ENCODE measurements at places on chromosomes 1 and 21.

- no peaks in the 10 kb centered on the region for H3K27me3 ChIP-seq
- H3K4me3 ChIP-seq, result no peak overlapping the region
- no peak for DNase-seq
- H3K4me1 ChIP-seq, result no peaks in the 10 kb centered on the region
- no peaks in the 10 kb centered on the region for H3K36me3 ChIP-seq
Measured at GRCh38 chr1:15900662-15901279, 53.3 kb downstream of the SPEN start.

GRCh38 chr1:16212251-16212961, at the start of gene ARHGEF19:
Gene ARHGEF19, minus strand, starts transcription at chr1:16212652. Its CDS starts 3,598 bp downstream, at chr1:16209054.
- no peak within 1 kb of the TSS for H3K4me3 ChIP-seq
- H3K27me3 ChIP-seq, result no peaks in the 10 kb centered on the region
- H3K4me1 ChIP-seq, result peaks cover 18% of the 10 kb centered on the region

DNA sequence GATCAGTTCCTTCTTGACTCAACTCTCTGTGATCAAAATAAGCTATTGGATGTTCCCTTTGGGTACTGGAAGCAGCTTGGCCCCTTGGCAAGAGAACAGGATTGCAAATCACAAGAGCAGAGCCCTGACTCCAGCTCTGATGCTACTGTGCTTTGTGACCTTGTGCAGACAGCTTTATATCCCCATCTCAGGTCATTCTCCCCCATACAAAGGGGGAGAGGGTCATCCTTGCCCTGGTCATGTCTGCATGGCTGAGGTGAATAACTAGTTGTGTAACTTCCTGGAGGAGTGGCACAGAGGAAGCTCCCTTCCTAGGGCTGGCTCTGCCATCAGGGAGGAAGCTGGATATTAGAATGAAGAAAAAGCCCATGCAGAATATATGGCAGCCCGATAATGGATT, 142.9 kb downstream of the DHRS3 start:
- H3K4me1 ChIP-seq, result peaks cover 100% of the 10 kb centered on the region
- H3K27ac ChIP-seq, result peak overlapping the region; percentile 10

GRCh38 chr1:32899586-32900296, 1.4 kb downstream of the TMEM54 start:
- peaks cover 7% of the 10 kb centered on the region for H3K4me1 ChIP-seq
- H3K36me3 ChIP-seq, result no peaks in the 10 kb centered on the region
- H3K27me3 ChIP-seq, result peaks cover 34% of the 10 kb centered on the region
- H3K4me3 ChIP-seq, result no peak overlapping the region
- no peak for DNase-seq

DNA sequence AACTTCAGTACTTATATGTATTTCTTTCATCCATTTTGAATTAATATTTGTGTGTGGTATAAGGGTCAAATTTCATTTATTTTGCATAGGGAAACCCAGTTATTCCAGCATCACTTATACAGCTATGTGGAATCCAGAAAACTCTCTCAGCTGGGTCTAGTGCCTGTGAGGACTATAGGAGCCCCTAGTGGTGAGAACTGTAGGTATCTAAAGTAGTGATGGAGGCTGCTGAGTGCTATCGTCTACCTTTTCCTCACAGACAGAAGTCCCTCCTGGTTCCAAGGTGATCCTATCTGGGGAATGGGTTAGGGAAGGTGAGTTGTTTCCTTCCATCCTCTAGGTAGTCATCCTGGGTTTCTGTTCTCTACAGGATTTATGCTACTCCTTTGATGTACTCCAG, 352.0 kb upstream of the C1orf87 start:
- DNase-seq, result no peak
- no peaks in the 10 kb centered on the region for H3K4me1 ChIP-seq
- no peaks in the 10 kb centered on the region for H3K36me3 ChIP-seq
- H3K4me3 ChIP-seq, result no peak overlapping the region

DNA sequence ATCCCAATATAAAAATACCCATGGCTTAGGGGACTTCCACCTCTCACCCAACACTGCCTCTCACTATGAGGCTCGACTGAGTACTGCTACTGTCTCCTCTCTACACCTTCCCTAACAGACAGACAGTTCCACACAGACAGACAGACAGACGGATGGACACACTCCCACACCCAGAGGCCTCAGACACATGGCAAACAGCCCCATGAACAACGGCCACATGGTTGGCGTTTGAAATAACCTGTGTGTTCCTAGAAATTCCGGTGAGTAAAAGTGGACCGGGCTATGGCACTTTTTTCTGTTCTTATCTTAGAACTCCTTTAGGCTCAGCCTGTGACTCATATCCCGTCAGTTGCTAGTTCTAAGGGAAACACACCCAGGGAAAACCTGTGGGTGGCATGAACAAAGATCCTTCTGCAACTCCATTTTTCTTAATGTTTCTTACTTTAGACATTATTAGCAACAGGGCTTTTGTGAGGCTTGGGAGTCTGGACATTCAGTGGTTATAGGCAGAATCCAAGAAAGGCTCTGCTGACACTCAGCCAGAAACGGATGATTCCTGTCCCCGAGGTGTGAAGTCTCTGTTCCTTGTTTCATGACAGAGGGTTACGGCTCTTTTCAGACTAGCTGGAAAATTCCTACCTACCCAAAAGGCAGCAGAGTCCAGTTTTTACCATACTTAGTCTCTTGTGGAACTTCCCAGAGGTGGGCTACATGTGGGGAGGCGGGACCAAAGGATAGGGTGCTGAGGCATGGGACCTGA, 90.5 kb upstream of the TLR5 start:
- no peaks in the 10 kb centered on the region for H3K36me3 ChIP-seq
- H3K4me1 ChIP-seq, result peaks cover 64% of the 10 kb centered on the region
- H3K27me3 ChIP-seq, result no peaks in the 10 kb centered on the region
- no peak for DNase-seq
- H3K4me3 ChIP-seq, result no peak overlapping the region

GRCh38 chr1:156721535-156721934, 6.7 kb upstream of the METTL25B start:
- peaks cover 44% of the 10 kb centered on the region for H3K36me3 ChIP-seq
- DNase-seq, result no peak

GRCh38 chr1:43414634-43415223, 25.0 kb downstream of the SZT2 start:
- no peaks in the 10 kb centered on the region for H3K4me1 ChIP-seq
- H3K27ac ChIP-seq, result no peak overlapping the region

GRCh38 chr1:178330848-178331497, 165.8 kb downstream of the CLEC20A start:
- no peak overlapping the region for H3K27ac ChIP-seq
- H3K27me3 ChIP-seq, result no peaks in the 10 kb centered on the region
- no peaks in the 10 kb centered on the region for H3K36me3 ChIP-seq
- no peak overlapping the region for H3K4me3 ChIP-seq
- no peak for DNase-seq

DNA sequence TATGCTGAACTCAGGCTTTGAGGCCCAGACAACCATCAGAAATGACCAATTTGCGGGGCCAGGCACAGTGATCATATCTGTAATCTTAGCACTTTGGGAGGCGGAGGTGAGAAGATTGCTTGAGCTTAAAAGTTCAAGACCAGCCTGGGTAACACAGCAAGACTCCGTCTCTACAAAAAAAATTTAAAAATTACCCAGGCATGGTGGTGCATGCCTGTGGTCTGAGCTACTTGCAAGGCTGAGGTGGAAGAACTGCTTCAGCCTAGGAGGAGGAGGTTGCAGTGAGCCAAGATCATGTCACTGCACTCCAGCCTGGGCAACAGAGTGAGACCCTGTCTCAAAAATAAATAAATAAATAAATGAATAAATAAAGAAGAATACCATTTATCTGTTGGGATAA, 156.5 kb downstream of the EIF4G3 start:
- no peaks in the 10 kb centered on the region for H3K27me3 ChIP-seq
- H3K36me3 ChIP-seq, result no peaks in the 10 kb centered on the region
- no peak for DNase-seq
- H3K4me3 ChIP-seq, result no peak overlapping the region

GRCh38 chr1:243236604-243237252, 18.4 kb downstream of the CEP170 start:
- no peak overlapping the region for H3K27ac ChIP-seq
- no peaks in the 10 kb centered on the region for H3K4me1 ChIP-seq
- H3K36me3 ChIP-seq, result no peaks in the 10 kb centered on the region
- no peak for DNase-seq
- H3K27me3 ChIP-seq, result no peaks in the 10 kb centered on the region

GRCh38 chr1:172135076-172135672, 285.3 kb upstream of the C1orf105 start:
- H3K27ac ChIP-seq, result no peak overlapping the region
- H3K4me3 ChIP-seq, result no peak overlapping the region
- no peaks in the 10 kb centered on the region for H3K27me3 ChIP-seq
- H3K36me3 ChIP-seq, result no peaks in the 10 kb centered on the region

DNA sequence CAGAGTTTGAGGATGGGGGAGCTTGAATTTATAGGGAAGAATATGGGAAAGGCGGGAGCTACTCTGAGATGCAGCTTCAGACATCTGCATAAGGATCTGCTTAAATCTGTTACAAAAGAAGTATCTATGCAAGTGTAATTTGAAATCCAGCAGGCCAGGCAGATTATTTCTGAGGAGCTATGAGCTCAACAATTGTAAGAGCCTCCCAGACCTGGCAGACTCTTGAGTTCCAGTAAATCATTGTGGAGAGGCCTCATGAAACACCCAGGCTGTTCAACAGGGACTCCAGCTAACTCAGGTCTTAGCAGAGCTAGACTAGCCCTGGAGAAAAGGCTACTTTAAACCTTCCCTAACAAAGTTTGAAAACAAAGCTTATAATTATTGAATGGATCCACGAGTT, 647.5 kb upstream of the CHRM3 start:
- H3K4me3 ChIP-seq, result no peak overlapping the region
- no peaks in the 10 kb centered on the region for H3K27me3 ChIP-seq
- no peaks in the 10 kb centered on the region for H3K36me3 ChIP-seq
- DNase-seq, result no peak

GRCh38 chr1:246728311-246728710, 4.1 kb downstream of the SCCPDH start:
- no peak for DNase-seq
- H3K27ac ChIP-seq, result no peak overlapping the region
- H3K27me3 ChIP-seq, result no peaks in the 10 kb centered on the region
- peaks cover 6% of the 10 kb centered on the region for H3K4me1 ChIP-seq

GRCh38 chr1:57410508-57410907, 13.4 kb downstream of the DAB1 start:
- H3K36me3 ChIP-seq, result no peaks in the 10 kb centered on the region
- no peak overlapping the region for H3K4me3 ChIP-seq
- H3K27ac ChIP-seq, result no peak overlapping the region
- DNase-seq, result no peak

- no peak for DNase-seq
- no peaks in the 10 kb centered on the region for H3K36me3 ChIP-seq
- no peak overlapping the region for H3K4me3 ChIP-seq
- no peak overlapping the region for H3K27ac ChIP-seq
Measured at GRCh38 chr1:87833166-87833565, 504.5 kb downstream of the LMO4 start.

- no peaks in the 10 kb centered on the region for H3K27me3 ChIP-seq
- H3K36me3 ChIP-seq, result no peaks in the 10 kb centered on the region
- no peak overlapping the region for H3K4me3 ChIP-seq
- no peak overlapping the region for H3K27ac ChIP-seq
Measured at GRCh38 chr21:17402937-17403336, 109.9 kb upstream of the CXADR start.

GRCh38 chr21:43906585-43907370, 41.8 kb downstream of the AGPAT3 start:
- H3K36me3 ChIP-seq, result no peaks in the 10 kb centered on the region
- H3K27ac ChIP-seq, result no peak overlapping the region
- no peaks in the 10 kb centered on the region for H3K27me3 ChIP-seq
- H3K4me1 ChIP-seq, result no peaks in the 10 kb centered on the region

DNA sequence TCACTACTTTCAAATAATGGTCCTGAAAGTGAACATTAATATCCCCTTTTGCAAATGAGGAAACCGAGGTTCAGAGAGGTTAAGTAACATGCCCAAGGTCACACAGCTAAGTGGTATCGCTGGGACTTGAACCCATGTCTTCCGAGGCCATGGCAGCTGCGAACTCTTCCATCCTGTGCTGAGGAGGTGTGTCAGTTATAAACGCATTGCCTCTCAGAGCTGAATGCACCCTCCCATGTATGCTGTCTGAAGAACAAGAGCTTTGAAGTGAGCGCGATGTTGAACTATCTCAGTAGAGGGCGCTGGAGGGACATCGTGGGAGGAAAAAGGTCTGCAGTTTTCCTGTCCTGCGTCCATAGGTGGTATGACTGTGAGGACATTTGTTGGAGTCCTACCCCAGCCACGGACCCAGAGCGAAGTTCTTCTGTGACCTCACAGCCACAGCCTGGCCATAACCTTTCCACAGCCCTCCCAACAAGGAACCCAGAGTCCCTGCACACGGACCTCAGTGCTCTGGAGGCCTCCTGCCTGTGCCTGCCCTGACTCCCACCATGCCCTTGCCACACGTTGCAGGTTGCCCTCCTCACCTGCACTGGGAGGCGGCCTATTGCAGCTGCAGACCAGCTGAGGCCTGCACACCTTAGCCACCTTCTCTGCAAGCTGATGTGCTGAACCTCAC, 7.5 kb downstream of the MYOC start:
- no peaks in the 10 kb centered on the region for H3K27me3 ChIP-seq
- H3K4me1 ChIP-seq, result no peaks in the 10 kb centered on the region
- no peaks in the 10 kb centered on the region for H3K36me3 ChIP-seq
- DNase-seq, result peak; percentile 38
- H3K4me3 ChIP-seq, result no peak overlapping the region
- no peak overlapping the region for H3K27ac ChIP-seq

DNA sequence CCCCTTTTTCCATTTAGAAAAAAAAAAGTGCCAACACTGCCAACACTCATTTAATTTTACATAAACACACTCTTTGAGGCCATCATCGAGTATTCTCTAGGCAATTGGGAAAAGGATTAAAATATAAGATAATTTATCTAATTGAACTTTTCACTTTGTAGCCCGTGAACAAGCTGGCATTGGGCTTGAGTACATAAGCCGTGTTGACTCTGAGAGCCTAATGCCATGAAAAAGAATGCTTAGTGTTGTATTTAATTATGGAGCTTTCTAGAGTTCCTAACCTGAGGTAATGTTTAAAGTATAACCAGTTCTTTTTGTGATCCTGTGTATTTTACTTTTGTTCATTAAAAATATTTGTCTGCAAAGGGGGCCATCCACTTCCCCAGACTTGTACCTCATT, 193.8 kb downstream of the LYPLAL1 start:
- no peaks in the 10 kb centered on the region for H3K27me3 ChIP-seq
- no peak overlapping the region for H3K27ac ChIP-seq
- DNase-seq, result no peak
- no peaks in the 10 kb centered on the region for H3K4me1 ChIP-seq

DNA sequence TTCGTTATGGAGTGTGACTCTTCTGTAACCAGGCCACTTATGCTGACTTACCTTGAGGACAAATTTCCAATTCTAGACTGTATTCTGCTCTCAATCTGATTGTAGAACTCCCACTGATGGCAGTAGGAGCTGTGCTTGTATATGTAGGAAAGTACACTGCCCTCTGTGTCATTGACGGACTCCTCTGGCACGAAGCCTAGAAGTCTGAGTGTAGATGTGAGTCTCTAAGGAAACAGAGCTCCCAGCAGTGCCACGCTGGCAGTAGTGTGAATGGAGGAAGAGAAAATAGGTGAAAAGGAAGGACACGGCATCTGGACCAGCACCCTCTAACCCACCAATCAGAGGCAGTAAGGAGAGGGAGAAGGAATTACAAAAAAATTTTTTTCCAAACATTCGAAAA, 130.4 kb upstream of the ADGRL2 start:
- no peak overlapping the region for H3K27ac ChIP-seq
- no peaks in the 10 kb centered on the region for H3K36me3 ChIP-seq
- H3K4me3 ChIP-seq, result no peak overlapping the region
- H3K27me3 ChIP-seq, result no peaks in the 10 kb centered on the region
- H3K4me1 ChIP-seq, result no peaks in the 10 kb centered on the region
